ENCODE measurements at places on chromosomes 4 and X.

DNA sequence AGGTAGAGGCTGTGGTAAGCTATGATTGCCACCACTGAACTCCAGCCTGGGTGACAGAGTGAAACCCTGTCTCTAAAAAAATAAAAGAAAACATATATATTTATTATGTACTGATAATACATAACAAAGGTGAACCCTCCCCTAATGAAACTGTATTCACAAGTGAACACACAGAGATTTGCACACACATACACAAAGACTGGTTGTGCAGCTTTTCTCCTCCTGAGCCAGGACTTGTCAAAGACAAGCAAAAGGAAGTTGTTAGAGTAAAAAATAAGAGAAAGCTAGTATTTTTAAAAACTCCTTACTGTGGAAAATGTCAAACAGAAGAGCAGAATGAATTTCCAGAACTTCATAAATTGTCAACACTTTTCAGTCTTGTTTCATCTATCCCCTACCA lies 1.5 kb upstream of the GRSF1 start:
- no peak for DNase-seq

DNA sequence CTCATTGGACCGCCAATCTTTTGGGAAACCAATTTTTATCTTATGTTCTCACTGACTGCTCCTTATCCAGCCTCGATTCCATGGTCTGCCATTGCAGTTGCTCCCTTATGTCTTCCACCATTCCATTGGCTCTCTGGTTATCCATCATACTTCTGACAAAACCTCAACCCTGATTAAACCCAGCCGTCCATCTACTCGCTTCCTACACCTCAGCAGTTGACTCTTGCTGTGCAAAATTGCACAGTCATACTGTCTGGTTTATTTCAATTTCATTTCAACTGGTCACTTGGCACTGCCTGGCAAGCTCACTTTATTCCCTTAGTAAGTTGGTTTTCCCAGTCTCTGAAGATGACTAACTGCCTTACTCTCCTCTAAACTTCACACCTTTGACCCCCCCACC lies 26.2 kb downstream of the ARL9 start:
- no peak for DNase-seq

DNA sequence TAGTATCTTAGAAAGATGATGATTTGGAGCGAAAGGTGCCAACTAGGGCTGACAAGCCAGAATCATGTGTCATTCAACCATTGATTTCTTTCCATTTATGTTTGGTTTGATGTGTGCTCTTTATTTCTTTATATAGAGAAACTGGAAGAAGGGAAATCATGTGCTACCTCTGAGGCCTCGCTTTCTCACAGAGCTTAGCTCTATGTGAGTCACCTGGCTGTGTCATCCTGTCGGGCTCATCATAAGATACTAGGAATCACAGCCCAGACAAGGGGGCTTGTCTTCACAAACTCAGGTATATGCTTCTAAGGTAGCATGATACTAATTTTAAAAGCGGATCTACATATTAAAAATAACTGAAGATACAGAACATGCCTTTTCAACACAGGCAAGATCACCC lies 81.7 kb upstream of the GPM6B start:
- DNase-seq: no peak

- no peak for DNase-seq
Observed at GRCh38 chr4:7853271-7853670, 86.4 kb downstream of the AFAP1 start.

DNA sequence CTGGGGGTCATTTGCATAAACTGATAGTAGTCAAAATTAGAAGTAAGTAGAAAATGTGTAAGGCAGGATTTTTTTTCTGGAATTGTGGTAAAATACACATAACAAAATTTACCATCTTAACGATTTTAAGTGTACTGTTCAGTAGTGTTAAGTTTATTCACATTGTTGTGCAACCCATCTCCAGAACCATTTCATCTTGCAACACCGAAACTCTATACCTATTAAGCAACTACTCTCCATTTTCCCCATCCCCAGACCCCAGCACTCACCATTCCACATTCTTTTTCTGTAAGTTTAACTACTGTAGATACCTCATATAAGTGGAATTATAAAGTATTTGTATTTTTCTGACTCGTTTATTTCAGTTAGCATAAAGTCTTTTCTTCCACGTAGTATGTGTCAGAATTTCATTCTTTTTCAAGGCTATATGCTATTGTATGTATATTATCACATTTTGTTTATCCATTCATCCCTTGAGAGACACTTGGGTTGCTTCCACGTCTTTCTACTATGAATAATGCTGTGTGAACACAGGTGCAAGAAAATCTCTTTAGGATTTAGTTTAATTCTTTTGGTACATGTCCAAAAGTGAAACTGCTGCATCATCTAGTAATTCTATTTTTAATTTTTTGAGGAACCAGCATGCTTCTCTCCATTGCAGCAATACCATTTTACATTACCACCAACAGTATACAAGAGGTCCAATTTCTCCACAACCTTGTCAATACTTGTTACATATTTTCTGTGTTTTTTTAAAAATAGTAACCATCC lies 39.1 kb upstream of the NSUN7 start:
- no peak for DNase-seq

- no peak for DNase-seq
Observed at GRCh38 chrX:65581661-65582339, 47.2 kb upstream of the LAS1L start.

GRCh38 chrX:39944416-39944815 lies 153.3 kb downstream of the BCOR start:
- no peak for DNase-seq

DNA sequence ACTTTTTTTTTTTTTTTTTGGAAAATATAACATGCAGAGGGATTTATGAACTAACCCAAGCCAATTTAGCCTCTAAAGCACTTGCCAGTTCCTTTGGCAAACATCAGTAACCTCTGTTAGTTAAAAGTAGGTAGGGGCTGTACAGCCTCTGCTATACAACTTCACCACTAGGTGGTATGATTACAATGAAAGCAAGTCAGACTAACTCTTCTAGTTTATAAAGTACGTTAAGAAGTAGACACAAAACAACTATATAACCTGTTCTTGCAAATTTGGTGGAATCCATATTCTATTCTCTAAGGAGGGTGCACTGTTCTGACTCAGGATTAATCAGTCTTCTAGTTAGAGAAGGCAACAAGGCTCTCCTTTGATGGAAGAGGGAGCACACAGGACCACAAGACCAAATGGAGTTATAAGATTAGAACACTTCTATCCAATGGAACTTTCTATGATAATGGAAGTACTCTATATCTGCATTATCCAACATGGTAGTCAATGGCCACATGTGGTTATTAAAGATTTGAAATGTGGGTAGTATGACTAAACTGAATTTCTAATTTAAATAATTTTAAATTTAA lies 12.8 kb downstream of the AIMP1 start:
- no peak for DNase-seq

DNA sequence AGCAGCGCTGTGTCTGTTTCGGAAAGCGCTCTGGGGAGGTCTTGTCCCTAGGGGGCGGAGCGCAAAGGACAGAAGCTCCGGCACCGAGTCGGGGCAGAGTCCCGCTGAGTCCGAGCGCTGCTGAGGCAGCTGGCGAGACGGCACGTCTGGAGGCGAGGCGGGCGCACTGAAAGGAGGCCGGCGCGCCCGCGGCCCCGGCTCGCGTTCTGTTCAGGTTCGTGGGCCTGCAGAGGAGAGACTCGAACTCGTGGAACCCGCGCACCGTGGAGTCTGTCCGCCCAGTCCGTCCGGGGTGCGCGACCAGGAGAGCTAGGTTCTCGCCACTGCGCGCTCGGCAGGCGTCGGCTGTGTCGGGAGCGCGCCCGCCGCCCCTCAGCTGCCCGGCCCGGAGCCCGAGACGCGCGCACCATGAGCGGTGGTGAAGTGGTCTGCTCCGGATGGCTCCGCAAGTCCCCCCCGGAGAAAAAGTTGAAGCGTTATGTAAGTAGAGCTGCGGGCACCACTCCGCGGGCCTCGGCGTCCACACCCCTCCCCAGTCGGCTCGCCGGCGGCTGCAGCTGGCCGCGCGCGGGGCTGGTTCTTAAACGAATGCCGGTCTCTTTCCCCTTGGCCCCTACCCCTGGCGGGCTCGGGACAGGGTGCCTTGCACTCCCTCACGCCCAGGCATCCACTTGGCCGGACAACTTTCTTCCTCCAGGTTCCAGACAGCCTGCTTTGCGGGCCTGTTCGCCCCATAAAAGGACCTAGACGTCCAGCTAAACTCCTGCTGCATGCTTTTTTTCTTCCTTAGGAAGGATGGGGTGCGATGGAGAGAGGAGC lies at the start of gene GAB1:
Gene GAB1 (plus strand): TSS at position 96 of the 819 bp plus-strand sequence. CDS start 313 bp downstream, at position 409.
- peak; percentile 78 for DNase-seq

DNA sequence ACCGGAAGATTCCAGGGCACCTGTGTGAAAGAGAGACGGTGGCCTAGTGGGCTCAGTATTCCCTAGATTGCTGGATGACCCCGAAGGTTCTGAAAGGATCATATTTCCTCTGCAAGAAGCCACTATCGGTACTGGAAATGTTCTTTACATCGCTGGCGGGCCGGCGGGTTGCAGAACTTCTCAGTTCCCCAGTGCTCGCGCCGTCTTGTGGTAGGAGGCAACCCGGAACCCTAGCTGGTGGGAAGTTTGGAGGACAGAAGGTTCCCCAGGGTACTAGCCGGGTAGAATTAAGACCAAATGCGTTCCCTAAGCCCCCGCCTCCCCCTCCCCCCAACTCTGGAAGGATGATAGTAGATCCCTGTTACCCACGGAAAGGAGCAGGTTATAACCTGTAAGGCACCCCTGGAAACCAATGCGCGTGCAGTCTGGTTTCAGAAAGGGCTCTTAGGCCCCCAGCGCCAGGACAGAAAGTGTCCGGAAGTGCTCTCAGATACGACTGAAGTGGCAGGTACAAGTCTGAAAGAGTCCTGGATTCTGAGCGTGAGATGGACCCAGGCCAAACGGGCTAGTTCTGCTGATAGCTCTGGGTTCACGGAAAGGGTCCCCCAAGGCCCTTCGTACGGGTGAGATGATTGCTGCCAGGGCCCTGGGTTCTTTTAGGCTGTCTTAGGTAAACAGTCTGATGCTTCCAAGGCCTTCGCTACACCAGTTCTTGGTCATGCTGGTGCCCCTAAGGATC lies 61.7 kb upstream of the DCAF8L1 start:
- DNase-seq: no peak

- no peak for DNase-seq
Observed at GRCh38 chr4:78179196-78179595, 122.1 kb downstream of the FRAS1 start.

DNA sequence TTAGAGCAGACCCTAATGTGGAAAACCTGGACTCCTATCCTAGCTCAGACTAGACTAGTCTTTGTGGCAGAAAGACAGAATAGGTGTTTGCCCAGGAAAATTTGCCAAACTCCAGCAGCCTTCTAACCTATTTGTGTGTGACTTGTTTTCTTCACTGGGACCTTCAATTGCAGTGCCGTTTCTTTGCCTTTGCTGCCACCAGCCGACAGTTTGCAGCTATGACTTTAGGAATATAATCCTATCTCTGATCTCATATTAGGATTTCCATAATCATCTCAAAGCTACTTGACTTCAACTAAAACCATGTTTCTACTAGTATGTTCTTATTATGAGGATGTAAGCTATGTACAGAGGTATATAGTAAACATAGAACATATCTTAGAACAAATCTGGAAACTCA lies 60.2 kb upstream of the PGAM4 start:
- DNase-seq: peak; percentile 15

GRCh38 chr4:22454955-22455354 lies 60.9 kb downstream of the ADGRA3 start:
- DNase-seq: no peak

- DNase-seq: no peak
Observed at GRCh38 chrX:106950381-106950780, 30.2 kb downstream of the CLDN2 start.

DNA sequence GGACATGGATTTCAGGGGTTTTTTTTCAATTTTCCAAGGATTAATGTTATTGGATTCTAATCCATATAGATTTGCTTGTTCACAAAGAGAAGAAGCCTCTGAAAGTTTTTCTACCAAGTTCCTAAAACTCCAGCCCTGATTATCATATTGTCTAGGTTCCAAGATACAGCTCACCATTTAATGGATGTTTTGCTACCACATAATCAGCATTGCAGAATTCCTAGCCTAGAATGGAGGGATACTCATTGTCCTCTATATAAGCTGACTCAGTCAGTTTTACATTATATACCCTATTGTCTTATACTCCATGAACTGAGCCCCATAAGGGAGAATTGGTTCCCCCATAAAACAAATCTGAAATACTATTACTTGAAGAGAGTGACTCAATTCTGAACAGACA lies 664.7 kb upstream of the FAM241A start:
- no peak for DNase-seq

DNA sequence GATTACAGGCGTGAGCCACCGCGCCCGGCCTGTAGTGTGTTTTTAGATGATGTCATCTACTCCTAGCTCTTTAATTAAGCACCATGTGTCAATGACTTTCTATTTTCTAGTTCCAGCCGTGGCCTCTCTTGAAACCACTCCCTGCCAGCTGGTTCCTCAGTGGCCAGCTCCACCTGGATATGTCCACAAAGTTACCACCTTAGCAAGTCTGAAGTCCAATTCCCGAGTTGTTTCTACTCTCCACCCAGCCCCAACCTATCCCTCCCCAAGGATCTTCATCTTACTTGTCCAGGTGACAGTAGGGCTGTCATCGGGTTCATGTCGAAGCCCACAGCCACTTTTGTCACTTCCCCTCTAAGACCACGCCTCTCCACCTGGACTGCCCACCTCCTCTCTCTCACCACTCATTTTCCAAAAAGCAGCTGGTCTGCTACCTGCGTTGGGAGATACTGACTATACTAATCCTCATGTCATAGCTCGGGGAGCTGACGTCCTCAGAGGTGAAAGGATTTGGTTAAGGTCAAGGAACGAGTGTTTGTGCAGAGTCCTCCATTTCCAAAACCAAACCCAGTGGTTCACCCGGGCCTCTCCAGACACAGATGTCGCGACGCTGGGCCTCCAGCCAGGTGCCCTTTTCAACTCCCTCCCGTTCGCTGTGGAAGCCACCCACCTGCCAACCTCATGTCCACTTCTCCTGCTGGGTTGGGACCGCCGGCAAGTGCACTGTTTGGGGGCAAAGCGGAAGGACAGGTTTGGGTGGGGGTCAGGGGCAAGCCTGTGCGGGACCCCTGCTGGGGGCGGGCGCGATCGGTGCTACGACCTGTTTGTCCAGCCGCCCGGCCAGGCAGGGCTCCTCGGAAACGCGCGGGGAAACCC lies 704 bp downstream of the FAM3A start:
- no peak for DNase-seq

DNA sequence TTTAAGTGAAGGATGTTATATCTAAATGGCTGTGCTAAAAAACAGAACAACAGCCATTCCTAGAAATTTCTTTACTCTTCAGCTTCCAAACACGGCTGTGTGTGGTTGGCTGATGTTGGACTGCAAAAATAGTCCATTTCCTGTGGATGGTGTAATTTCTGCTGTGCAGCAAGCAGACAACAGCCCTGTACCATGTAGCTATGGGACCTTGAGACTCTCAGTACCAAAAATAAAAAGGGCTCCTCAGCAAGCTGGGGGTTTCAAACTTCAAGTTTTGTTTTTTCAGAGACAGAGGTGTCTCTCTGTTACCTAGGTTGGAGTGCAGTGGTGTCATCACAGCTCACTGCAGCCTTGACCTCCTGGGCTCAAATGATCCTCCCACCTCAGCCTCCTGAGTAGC lies 18.1 kb downstream of the CD40LG start:
- DNase-seq: no peak

- DNase-seq: no peak
Observed at GRCh38 chrX:105526431-105526830, 295.9 kb upstream of the NRK start.
